GOT3 (cell line): ENCODE measurements at places on chromosomes 11 and 22.

- no peak for DNase-seq
Measured at GRCh38 chr11:67465189-67465510, 3.9 kb downstream of the TMEM134 start.

DNA sequence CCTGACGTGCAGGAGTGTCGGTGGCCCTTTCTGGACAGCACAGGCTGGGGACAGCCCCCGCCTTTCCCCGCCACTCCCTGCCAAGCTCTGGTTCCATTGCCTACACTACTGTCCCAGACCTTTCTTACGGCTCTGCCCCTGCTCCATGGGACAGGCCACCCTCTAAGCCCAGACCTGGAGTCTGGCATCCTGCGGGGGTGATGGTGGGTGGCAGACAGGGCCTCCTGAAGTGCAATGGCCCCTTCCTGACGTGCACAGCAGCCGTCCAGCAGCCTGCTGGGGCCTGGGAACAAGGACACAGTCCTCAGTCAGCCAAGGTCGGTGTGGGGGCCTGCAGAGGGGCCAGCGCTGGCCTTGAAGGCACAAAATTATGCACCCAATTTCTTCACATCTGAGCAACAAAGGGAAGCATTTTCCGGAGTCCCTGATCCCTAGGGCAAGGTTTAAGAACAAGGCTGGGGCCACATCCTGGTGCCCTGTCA lies 79.7 kb upstream of the KCNQ1OT1 start:
- no peak for DNase-seq

DNA sequence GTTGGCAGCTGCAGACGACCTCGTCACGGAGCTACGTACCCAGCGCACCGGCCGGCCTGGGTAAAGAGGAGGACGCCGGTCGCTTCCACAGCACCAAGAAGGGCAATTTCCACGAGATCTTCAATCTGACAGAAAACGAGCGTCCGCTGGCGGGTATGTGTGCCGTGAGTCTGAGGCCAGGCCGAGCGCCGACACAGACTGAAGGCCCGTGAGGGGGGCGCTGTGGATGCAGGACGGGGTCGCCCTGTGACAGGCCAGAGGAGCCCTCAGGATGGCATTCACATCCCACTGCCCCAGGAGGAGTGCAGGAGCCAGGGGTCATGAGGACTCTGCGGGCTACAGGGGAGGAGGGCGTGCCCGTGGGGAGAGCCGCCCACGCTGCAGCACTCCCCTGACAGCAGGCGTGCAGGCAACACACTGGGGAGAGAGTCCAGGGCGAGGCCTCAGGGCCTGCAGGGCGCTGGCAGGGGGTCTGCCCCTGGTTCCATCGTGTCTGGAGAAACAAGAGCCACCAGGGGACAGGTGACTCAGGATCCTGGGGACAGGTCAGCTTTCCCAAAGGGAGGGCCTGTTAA lies 53.6 kb downstream of the GRAMD4 start:
- no peak for DNase-seq

DNA sequence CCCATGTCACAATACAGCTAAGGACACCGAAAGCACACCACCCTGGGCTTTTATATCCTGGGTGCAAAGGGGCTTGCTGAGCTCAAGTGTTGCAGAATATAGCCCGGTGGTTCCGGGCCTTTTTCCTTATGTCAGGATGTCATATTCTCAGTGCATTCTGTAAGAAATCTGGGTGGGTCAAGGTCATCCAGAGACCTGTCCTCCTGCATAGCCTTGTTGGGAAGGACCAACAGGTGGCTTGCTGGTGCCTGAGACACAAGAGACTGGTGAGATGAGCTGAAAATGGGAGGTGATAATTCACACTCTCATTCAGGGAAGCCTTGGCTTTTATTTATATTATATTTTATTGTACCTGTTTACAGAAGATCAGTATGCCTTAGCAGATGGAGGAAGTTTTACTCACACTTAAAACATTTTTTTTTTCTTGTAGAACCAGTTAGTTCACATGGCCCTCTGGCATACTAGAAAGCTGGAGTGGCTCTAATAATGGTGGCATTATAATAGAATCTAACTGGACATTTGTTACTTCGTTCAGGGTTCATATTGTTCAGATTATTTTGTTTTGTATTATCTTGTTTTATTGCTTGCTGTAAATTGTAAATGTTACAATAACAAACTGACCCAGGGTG lies 14.6 kb upstream of the TMEM123 start:
- DNase-seq = no peak

DNA sequence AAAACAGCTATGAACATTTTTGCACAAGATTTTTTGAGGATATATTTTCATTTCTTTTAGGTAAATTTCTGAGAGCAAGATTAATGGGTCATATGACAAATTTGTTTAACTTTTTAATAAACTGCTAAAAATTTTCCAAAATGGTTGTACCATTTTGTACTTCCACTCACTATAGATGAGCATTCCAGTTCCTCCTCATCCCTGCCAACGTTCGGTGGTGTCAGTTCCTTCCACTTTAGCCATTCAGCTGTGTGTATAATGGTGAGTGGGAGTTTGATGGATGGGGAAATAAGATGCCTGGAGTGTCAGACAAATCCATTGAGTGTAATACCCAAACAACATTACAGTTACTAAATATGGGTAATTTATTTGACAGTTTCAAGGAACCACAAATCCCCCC lies 49.7 kb downstream of the MIAT start:
- DNase-seq = no peak

- no peak for DNase-seq
Measured at GRCh38 chr11:59901306-59901705, 22.7 kb downstream of the OOSP3 start.

DNA sequence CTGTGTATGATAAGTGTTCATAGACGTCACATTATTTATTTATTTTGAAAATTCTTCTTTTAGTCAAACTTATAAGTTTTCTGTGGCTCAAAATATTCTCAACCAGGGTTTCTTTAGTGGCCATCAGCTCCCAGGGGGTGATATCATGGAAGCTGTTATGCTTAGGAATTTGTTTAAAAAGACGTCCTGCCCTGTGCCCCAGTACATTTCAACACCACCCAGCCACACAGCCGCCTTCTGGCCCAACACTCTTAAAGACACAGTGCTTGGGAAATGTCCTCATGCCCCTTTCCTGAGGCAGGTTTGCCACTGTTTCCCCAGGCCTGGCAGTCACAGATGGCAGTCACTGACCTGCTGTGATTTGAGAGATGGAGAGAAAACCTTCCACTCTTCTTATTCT lies 19.9 kb downstream of the TSKU start:
- DNase-seq = no peak

DNA sequence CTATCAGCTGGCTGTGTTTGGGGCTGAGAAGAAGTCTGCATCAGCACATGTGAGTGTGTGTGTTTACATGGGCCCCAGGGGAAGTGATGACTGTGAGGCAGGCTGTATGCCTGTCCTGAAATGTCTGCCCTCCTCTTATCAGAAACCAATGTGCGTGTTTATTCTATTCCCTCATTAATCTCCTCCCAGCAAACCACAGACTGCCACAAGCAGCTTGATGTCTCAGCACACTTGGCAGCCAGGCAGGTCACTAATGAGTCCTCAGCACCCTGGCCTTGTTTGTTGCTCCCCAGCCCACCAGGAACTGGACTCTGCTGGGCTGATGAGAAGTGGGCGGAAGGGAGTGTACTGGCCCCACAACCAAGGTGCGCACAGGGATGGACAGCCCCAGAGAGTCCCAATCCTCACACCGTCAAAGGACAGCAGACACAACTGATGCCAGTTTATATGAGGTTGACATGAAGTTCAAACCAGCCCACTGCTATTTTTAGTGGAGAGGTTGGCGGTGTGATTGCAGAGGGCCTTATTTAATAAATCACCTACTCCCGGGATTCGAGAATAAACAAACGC lies 225.8 kb downstream of the ETS1 start:
- no peak for DNase-seq

- DNase-seq = no peak
Measured at GRCh38 chr11:84751371-84751770, 875.8 kb downstream of the DLG2 start.

GRCh38 chr11:111655924-111656323 lies 53.7 kb downstream of the SIK2 start:
- DNase-seq = no peak

- DNase-seq = no peak
Measured at GRCh38 chr11:83813296-83813695, 527.1 kb upstream of the CCDC90B start.

- DNase-seq = peak; percentile 79
Measured at GRCh38 chr22:42070517-42071422, at the start of gene NAGA. TSS of gene NAGA (minus strand) at chr22:42070812. CDS start at chr22:42070297, 515 bp downstream.

- DNase-seq = no peak
Measured at GRCh38 chr11:96393753-96394348, 4.0 kb downstream of the JRKL start.

- no peak for DNase-seq
Measured at GRCh38 chr11:125968354-125968753, 22.5 kb downstream of the VSIG10L2 start.

- no peak for DNase-seq
Measured at GRCh38 chr22:37205046-37205445, 7.2 kb downstream of the SSTR3 start.

- no peak for DNase-seq
Measured at GRCh38 chr11:88250566-88251242, 75.5 kb upstream of the RAB38 start.

DNA sequence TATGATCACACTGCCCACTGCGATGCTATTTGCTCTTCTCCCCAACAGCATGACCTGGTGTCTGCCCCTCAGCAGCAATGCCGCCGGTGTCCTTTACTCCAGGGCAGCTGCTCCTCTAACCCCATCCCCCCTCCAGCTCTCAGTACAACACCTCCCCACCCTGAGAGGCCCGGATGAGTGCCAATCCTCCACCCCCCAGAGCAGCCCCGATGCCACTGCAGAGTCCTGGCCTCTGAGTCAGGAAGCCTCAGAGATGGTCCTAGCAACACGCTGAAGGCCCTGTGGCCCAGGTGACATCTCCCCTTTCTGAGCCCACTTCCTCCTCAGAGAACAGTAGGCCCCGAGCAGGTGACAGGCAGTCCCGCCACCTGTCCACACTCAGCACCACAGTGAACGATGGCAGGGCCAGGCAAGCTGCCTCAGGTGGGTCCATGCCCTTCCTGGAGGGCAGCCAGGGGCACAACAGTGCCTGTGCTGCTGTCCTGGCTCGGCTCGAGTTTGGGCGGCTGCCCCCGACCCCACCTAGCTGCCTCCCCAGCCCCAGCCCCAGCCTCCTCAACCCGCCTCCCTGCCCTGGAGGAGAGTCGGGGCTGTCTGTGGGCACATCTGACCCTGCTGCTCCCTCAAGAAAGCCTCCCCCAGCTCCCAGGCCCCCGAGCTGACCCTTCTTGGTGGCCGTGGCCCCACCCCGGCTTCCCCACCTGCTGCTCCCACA lies 3.9 kb upstream of the NDUFS8 start:
- DNase-seq = no peak

DNA sequence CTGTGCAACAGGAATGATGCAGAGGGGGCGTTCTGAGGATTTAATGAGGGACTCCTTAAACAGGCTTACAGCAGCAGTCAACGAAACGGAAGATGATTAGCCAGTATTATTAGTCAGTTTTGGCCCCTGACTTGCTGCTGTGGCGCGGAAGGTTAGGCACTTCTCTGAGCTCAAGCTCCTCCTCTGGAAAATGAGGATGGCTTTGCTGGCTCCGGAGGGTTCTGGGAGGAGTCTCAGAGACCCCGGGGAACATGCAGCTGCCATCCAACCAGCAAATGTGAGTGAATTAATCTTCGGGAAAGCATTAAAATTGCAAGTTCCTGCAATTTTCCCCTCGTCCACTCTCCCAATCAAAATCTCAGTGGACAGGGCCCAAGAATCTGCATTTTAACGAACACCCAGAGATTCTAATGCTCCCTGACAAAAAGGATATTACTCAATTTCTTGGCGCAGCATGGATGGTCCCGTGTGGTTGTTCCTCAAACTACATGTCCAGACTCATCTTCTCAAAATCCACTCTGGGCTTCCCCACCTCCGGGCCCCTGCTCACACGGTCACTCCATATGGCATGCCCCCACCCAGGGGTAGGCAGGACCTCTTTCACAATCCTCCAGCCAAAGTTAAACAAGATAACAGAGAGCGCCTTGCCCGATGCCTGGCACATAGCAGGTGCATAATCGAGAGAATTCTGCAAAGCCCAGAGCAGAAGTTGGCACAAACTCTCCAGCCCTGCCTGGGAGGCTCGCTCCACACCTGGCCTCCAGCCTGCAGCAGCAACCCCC lies 6.4 kb downstream of the ELFN2 start:
- DNase-seq = no peak

DNA sequence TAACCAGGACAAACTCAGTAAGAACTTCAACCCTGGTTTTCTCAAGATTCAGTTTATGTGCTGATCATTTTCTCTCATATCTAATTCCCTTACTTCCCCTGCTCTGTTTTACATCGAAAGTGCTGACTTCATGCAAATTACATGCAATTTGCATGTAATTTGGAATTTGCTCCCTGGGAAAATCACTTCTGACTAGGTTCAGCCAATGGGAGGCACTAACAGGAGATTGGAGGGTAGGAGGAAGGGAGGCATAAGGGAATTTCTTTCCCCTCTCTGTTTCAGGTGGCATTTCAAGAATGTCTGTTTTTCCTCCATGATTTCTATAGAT lies 363.3 kb upstream of the CCDC90B start:
- no peak for DNase-seq

DNA sequence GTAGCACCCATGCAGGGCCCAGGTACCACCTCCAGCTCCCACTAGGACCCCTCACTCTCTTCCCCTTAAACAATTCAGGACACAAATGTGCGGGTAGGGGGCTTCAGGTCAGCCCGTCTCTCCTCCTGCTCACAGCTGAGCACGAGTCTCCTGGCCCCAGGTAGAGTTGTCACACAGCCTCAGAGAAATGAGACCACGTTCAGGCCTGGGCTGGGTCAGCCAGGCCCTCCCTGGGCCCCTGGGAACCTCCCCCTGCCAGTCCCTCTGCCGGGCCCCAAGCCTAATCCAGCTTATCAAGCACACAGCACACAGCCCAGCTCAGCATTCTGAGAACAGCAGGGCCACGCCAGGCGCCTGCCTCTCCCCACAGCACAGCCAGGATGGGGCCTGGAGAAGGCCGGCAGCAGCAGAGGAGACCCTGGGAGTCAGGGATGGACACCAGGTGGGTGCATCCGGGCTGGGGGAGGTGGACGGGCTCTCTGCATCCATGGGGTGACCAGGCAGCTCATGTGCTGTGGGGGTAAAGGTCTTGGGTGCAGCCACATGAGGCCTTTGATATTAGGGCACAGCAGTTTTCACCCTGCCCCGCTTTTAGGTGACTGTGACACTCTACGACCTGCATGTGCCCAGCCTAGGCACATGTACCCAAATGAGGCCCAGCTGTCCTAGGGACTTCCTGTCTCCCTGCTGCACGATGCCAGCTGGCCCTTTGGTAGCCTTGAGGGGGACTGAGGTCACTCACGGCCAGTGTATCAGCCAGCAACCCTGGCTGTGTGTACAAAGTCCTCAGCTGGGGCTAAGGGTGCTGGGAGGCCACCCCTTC lies 87.0 kb downstream of the MORC2 start:
- no peak for DNase-seq

- no peak for DNase-seq
Measured at GRCh38 chr11:78284260-78284659, 95.5 kb downstream of the USP35 start.

DNA sequence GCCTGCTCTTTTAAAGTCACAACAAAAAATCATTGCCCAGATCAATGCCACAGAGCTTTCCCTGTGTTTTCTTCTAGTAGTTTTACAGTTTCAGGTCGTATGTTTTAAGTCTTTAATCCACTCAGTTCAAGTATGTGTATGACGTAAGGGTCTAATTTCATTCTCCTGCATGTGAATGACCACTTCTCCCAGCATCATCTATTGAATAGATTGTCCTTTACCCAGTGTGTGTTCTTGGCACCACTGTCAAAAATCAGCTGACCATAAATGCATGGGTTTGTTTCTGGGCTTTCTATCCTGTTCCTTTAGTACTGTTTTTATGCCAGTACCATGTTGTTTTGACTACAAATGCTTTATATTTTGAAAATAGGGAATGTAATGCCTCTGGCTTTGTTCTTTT lies 28.1 kb downstream of the INTS4 start:
- DNase-seq = no peak
